Activated gamma-delta T cell treated with anti-CD3 and anti-CD28 coated beads, Interleukin-2, amount 50 U/mL, for 16 hours (primary cell): ENCODE measurements at places on chromosomes 5 and 9.

DNA sequence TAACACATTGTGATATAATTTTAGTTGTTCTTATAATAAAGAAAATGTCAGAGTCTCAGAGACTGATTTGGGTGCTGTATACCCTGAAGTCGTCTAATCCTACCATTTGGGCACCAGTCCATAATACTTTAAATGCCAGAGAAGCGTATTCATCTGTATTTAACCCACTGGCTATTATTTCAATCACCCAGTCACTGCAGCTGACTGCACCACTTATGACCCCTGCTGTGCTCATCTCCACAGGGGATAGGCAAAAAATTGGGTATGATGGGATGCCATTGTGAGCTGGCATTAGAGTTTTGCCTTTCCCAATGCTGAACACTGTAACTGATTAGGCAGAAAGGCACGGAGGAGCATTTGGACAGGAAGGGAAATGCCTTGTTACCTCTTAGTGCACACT is 599.7 kb downstream of the CAAP1 start:
- DNase-seq = no peak

DNA sequence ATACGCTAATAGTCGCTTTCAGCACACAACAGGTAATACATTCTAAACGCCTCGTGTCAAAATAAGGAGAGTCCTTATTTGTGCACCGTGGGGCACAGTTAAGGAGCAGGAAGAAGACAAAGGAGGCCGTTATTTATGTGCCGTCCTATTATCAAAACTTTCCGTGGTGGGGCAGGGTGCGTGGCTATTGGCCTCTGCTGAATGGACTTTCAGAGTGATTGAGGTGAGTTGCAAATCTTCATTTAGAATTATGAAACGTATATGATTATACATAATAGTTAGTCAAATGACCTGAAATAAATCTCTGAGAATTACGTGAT is 833 bp downstream of the C5orf24 start:
- no peak for DNase-seq

DNA sequence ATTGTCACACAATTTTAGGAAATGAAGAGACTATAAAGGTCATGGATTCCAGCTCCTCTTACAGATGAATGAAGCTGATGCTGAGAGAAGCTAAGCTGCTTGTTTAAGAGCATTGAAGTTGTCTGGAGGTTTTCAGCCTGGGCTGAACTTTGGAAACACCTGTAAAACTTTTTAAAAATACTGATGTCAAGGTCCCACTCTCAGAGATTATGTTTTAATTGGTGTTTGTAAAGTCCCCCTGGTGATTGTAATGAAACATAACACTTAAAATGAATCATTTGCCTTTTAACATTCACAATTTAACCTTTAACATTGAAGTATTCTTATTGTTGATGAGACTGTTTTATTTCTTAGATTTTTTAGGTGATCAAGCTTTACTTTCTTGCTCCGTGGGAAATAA is 16.4 kb downstream of the RAD23B start:
- no peak for DNase-seq

DNA sequence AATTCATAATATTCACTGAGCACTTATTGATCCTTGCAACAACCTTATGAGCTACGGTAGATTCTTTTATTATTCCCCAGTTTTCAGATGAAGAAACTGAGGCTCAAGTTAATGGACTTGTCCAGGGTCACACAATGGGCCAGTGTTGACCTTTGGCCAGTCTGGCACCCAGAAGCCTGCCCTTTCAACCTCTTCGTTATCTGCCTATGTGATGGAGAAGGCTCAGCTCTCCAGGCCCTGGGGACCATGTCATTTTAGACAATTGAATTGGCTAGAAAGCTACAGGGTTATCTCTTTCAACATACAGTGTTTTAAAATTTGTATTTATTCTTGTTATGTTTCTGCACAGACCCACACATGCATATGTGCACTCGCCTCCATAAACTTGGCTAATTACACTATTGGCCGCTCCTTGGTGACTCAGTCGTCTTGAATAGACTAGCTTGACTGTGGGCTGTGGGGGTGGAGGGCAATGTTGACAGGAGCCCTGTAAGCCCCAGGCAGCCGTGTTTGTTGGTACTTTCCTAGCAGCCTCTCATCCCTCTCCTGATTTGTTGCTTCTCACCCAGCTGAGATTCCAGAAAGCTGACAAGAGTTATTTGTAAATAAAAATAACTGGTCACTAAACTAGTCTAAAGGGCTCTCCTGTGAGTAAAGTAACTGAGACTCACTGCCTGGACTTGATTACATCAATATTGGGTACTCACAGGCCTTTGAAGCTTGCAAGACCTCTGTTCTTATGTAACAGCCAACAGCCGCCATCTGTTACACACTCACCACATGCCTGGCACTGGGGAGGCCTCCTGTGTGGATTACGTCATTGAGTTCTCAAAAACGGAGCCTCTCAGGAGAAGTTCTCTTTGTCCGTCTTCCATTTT is 8.5 kb upstream of the ANGPTL2 start:
- DNase-seq = no peak

DNA sequence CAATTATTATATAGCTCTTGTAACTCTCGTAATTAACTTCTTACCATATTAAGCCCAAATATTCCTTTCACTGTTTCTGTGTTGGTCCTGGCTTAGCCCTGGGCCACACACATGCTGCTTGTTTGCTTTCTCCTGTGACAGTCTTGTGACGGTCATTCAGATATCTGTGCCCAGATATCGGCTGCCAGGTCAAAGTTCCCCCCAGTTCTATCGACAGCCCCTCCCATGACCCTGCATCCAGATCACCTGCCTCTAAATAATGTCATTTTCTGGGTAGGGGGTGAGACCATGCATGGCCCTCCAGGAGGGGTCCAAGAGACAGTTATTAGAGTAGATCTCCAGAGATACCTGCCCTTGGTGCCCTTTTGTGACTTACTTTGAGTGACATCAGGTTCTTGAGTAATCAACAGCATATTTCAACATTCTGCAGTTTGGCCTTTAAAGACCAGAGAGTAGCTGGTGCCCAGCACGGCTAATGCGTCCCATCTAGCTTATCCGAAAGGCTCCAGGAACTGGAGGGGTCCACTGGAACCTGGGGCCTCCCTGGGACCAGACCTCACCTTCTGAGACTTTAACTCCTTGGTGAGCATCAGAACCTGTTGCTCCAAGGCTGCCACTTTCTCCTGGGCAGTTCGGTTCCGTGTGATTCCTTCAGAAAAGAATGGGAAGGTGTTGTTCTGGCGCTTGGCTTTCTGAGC is 26.9 kb downstream of the TBC1D2 start:
- DNase-seq = no peak

GRCh38 chr5:171965745-171966144 is 40.7 kb downstream of the FBXW11 start:
- no peak for DNase-seq

- DNase-seq = no peak
Measured at GRCh38 chr9:29873579-29873978, 2300.3 kb upstream of the C9orf72 start.
